DMS53 (cell line): ENCODE measurements at places on chromosomes 16 and 17.

GRCh38 chr16:48409839-48410632 is 24.8 kb upstream of the SIAH1 start:
- DNase-seq, result peak; percentile 49

- no peak for DNase-seq
Observed at GRCh38 chr17:65918500-65918899, 273.4 kb downstream of the CEP112 start.

- DNase-seq, result peak; percentile 31
Observed at GRCh38 chr17:55265311-55266021, 706 bp downstream of the HLF start.

GRCh38 chr16:84973776-84974523 is 37.4 kb downstream of the ZDHHC7 start:
- no peak for DNase-seq

DNA sequence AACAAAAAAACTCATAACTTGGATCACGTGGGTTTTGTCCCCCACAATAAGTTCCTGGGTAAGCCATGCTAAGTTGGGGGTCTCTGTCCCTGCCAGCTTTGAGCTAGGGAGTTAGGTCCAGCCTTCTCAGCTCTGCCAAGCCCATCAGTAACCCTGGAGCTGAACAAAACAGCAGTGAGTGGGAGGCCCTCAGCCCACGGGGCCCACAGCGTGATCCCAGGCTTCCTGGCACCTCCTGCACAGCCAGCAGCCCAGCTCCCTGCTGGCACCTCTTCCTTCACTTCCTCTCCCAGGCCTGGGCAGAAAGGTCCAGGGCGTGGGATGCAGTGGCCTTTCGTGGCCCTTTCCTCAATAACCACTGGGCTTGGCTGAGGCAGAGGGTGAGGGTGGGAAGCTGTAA is 35.5 kb upstream of the CDC42EP4 start:
- no peak for DNase-seq

GRCh38 chr16:2834968-2835367 is 4.9 kb downstream of the ZG16B start:
- DNase-seq, result no peak

DNA sequence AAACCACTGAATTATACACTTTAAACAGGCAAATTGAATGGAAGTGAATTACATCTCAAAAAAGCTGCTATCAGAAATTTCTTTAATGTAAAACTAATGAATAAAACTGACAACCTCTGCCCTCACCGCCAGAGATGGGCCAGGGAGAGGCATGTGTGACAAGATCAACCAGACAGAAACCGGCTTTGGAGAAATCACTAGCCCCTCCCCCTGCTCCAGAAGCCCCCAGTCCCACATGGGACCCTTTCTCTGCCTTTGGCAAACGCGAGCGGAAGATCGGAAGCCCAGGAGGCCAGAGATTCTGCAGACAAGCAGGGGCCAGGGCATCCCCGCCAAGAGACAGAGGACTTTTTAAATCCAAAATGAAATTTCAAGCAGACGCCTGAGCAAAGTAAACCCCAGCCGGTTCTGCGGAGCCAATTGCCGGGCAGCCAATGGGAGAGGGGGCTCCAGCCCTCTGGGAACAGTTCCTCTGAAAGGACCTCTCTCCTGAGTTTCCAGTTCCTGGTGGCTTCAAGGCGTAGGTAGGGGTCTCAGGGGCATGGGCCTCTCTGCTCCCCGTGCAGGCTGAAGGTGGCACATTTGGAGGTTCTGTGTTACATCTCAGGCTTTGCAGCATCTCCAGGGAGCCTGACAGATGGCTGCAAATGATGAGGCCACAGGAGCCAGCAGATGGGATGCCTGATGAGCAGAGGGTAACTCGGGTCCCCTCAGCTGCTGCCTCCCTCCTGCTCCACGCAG is 118.1 kb downstream of the GSG1L start:
- DNase-seq, result no peak

DNA sequence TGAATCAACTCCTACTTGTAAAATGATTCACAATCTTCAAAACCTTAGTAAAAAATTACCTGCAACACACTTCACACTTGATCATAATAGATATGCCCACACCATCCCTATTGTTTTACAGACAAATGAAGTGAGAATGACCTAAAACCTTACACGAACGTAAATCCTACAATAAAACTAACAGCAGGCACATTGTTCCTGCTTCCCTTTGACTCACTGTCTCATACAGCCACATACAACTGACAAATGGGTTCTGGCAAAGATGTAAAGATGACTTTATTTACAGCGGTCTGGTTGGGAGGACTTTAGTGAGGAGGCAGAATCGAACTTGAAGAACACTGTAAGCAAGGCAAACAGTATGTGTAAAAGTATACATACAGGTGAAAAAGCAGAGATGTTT is 188.7 kb downstream of the MYO1D start:
- DNase-seq, result no peak

- no peak for DNase-seq
Observed at GRCh38 chr17:73815474-73815873, 171.2 kb upstream of the SDK2 start.

DNA sequence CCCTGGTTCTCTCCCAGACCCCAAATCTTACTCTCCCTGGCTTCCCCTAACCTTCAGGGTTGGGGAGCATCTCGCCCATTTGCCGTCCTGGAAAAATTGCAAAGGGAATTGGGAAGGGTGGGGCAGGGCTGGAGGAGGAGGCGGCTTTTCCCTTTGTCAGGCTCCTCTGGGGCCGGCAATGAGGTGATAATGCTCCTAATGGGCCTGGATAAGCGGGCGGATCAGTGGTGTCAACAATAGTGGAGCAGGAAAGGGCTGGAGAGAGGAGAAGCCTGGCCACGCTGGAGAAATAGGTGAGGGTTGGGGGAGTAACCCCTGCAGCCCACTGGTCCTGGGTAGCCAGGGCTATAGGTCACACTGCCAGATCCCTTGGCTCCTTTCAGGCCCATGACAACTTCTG is 12.3 kb downstream of the SCN4A start:
- DNase-seq, result no peak
